Activated CD8-positive, alpha-beta memory T cell treated with anti-CD3 and anti-CD28 coated beads for 1 hour (primary cell): ENCODE measurements at places on chromosomes 1 and 21.
A peak's percentile ranks its signal among the peaks of the same experiment; 100 is the strongest.

- no peak for DNase-seq
Measured at GRCh38 chr1:182668521-182669054, 15.8 kb downstream of the RGS8 start.

DNA sequence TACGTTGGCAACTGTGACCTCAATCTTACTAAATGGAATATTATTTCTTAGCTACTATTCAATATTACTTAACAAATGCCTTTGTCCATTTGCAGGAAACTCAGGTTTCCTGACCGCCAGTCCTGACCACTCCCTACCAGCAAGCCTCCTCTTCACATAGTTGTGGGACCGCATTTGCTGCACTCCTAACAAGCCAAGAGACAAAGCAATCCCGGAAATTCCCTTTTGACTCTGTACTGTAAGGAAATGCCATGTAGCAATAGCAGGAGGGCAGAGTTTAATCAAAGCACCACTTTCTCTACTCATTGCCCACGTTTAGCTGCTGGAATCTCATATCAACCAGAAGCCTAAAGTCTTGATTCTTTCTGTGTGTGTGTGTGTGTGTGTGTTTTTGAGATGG is 28.1 kb upstream of the ACBD6 start:
- DNase-seq: no peak

DNA sequence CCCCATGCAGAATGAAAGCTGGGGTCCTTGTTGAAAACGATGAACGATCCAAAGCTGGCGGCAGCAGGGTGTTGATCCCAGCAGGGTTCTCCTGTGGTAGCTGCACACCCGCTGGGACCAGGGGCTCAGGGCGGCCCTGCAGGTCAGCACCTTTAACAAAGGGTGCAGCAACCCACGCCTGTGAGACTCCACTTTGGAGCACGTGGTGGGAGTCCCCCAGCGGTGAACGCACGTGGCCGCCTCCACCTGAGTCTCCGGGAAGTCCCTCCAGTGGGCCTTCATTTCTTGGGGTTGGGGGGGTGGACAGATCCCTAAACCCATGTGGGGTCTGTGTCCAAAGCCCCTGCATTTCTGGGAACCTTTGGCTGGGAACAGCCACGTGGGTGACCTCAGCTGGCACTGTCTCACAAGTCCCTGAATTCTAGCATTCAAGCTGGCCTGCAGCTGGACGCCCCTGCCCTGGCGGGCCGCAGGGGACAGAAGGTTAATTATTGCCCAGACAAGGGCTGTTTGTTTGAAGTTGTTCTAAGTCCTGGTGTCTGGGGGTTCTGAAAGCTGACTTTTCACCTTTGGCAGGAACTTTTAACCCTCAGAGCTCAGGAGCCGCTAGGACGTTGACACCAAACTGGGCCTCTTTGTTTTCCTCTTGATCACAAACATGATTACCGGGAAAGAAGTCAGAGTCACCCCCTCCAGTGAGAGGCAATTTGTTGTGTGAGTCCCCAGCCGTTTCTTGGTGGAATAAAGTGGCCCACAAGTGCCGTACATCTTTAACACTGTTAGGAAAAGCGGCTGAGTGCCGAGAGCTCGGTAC is 64.5 kb downstream of the COL18A1 start:
- no peak for DNase-seq

DNA sequence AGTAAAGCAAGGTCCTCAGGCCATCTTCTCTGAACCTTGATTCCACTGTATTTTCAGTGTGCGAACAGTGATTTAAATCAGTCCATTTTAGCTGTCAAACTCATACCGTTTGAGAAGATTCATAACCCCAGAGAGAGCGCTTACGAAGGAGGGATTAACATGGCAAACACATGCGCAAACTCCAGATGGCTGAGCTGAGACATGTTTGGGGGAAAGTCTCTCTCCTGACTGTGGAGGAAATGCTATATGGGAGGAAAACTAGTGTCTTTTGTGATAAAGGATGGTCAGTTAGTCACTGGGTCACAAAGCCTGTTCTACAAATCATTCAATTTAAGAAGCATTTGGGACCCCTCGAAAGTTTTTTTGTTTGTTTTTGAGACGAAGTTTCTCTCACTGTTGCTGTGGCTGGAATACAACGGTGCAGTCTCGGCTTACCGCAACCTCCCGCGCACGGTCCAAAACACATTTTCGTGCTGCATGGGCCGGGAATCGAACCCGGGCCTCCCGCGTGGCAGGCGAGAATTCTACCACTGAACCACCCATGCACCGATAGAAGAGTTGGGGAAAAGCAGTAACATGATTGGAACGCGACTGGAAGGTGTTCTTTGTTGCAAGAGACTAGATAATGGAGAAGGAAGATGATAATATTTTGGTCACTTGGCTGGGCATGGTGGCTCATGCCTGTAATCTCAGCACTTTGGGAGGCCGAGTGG is 58.4 kb upstream of the CXADR start:
- no peak for DNase-seq

DNA sequence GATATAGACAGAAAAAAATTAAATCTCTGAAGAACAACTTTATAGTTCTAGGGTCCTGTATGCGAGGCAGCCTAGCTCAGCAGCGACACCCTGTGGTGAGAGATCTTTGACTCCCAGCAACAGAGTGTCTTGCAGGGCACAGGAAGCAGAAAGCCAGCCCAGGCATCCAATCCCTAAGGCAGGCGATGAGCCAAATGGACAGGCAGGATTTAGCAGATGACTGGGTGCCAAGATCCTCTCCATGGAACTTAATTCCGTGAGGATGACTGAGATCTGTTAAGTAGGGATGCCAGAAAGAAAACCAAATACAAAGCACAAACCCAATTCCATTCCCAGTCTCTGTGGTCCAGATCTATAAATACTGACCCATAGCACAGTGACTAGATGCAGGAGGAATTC is 38.8 kb downstream of the HLCS start:
- DNase-seq: peak; percentile 6

DNA sequence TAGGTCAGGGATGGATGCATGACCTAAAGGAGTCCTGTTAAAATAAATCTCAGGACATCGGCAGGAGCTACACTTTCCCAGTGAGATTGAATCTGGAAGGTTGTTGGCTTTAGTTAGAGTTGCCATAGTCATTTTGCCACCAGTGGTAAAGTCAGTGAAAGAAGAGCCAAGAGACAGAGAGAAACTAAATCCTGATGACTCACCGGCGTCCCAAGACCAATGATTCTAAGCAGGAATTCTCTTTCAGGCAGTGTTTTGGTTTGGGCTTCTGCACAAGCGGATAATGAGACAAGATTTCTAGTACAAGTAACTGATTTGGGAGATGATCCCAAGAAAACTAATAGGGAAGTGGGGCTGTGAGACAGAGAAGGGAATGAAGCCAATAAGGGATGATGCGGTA is 88.8 kb upstream of the ETS2 start:
- DNase-seq: no peak

DNA sequence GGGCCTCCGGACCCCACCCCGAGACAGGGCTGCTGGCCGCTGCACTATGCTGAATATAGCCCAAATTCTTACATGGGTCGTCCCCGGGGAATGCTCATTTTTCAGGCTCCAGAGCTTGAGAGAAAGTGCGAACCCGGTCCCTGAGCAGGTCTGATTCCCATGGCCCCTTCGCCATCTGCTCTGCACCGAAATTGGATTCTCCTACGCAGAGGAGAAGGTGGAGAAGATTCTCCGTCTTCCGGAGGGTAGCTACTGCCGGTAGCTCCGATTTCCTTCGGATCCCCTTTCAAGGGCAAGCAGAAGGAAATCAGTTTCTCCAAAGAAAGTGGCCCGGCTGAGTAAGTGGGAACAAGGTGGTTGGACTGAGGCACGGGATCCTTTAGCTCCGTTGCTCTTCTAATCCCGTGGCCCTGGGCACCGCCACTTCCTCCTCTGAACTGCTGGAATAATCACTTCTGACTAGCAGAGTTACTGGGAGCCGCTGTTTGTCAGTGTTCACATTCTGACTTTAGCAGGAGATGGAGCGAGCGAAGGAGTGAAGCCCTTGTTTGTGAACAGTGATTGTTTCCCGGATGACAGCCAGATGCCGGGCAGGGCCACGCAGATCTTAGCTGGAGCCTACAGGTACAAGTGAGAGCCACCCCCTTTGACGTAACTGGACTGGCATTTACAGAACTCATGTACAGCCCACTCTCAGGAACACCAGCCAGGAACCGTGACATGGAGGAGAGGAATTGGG is 1.1 kb upstream of the ZNF496 start:
- DNase-seq: no peak

GRCh38 chr21:38957575-38958322 is 152.0 kb downstream of the ETS2 start:
- DNase-seq: no peak

DNA sequence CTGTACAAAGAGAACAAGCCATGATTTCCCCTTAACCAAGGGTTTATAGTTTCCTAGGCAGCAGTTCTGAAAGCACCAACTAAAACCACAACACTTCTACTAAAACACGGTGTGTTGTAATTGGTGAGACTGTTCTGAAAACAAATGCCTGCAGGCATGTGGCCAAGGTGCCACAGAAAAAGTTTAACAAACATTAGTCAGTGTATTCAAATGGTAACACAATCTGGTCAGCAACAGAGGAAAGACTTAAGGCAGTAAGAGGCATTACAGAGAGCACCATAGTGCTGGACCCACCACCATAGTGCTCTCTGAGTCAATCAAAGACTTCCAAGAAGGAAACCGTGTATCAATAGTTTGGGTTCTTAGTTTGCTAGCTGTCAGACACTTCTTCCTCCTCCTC is 16.7 kb downstream of the SNIP1 start:
- DNase-seq: no peak

- DNase-seq: no peak
Measured at GRCh38 chr21:44450999-44451398, 4.3 kb upstream of the LRRC3 start.

DNA sequence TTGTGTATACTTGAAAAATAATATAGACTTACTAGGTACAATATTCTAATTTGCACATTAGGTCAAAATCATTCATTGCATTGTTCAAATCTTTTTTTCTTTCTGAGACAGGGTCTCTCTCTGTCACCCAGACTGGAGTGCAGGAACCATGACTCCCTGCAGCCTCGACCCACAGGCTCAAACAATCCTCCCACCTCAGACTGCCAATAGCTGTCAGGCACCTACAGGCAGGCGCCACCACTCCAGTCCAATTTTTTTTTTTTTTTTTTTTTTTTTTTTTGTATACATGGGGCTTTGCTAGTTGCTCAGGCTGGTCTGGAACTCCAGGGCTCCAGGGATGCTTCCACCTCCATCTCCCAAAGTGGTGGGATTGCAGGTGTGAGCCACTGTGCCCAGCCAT is 656.9 kb downstream of the KCNT2 start:
- no peak for DNase-seq
